ENCODE measurements at places on chromosomes 2 and 18.

GRCh38 chr2:126736133-126736874, 80.3 kb downstream of the GYPC start:
- DNase-seq: no peak

GRCh38 chr2:11933854-11934253, 187.4 kb downstream of the LPIN1 start:
- no peak for DNase-seq

GRCh38 chr2:104857262-104858005, 3.5 kb downstream of the POU3F3 start:
- DNase-seq: no peak

- DNase-seq: no peak
Measured at GRCh38 chr2:166181813-166182154, 54.0 kb upstream of the SCN1A start.

GRCh38 chr2:5932556-5933469, 240.6 kb downstream of the SOX11 start:
- DNase-seq: no peak

DNA sequence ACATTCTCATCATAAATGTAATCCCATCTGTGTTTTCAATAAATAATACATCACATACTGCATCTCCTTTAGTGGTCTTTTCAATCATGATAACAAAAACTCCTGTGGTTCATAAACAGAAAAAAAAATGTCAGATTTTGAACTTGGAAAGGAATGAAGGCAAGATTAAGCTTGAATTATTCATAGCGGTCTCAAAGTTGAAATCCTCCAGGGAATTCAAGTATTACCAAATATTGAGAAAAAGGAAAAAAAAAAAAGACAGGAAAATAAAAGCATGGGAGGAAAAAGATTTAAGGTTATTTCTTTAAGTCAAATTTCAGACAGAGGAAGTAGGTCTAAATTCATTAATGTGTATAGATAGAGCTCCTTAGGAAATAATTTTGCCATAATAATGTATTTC, 92.1 kb downstream of the COLEC12 start:
- no peak for DNase-seq

DNA sequence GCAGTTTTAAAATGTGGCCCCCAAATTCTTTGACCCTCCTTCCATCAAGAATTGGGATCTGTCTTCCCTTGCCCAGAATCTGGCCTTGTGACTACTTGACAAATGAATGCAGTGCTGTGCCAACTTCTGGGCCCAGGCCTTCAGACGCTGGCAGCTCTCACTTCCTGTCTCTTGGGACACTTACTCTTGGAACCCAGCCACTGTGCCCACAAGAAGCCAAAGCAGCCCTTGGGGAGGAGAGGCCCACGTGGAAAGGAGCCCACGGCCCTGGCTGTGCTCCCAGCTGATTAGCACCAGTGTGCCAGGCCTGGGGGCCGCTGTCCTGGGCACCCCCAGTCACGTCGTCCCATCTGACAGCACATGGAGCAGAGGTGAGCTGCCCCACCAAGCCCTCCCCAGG, 56.6 kb downstream of the RPL37A start:
- no peak for DNase-seq

GRCh38 chr18:63511285-63511684, 30.9 kb upstream of the SERPINB12 start:
- DNase-seq: no peak

DNA sequence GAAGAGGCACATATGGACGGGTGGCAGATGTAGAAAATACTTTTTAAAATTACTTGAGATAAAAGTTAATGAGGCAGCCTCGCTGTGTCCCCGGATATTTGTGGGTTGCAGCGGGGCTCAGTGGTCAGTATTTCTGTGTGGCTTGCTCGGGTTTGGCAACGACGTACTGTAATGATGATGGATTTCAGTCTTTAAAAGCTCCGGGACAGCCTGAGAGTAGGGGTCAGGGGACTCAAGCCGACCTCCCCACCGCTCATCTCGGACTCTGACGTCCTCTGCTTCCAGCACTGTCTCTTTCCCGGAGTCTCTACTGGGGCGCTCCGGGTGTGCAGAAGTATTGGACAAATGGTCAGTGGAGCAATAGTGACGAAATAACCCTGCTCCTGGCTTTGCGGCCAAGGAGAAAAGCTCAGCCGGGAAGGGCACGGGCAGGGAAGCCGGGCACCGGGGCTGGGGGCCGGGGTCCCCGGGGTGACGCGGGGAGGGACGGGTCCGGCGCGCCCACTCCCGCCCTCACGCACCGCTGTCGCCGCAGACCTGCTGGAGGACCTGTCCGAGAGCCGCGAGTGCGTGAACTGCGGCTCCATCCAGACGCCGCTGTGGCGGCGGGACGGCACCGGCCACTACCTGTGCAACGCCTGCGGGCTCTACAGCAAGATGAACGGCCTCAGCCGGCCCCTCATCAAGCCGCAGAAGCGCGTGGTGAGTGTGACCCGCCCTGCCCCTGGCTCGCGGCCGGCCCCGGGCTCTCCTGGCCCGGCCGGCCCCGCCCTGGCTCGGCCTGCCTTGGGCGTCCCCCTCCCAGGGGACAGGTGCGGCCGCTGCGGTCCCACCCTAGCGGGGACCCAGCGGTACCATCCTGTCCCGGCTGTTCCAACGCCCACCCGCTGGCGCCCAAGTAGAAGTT, 7.3 kb downstream of the GATA6 start:
- DNase-seq: no peak

- DNase-seq: no peak
Measured at GRCh38 chr2:135327146-135327545, 203.9 kb downstream of the ZRANB3 start.

DNA sequence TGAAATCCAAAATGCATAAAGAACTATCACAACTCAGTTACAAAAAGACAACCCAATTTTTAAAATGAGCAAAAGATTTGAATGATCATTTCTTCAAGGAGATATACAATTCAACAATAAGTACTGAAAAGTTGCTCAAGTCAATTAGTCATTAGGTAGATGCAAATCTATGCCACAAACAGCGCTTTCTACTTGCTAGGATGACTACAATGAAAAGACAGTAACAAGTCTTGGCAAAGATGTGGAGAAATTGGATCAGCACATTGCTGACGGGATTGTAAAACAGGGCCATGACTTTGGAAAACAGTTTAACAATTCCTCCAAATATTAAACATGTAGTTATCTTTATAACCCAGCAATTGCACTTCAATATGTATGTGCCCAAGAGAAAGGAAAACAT, 166.3 kb upstream of the MC4R start:
- no peak for DNase-seq

DNA sequence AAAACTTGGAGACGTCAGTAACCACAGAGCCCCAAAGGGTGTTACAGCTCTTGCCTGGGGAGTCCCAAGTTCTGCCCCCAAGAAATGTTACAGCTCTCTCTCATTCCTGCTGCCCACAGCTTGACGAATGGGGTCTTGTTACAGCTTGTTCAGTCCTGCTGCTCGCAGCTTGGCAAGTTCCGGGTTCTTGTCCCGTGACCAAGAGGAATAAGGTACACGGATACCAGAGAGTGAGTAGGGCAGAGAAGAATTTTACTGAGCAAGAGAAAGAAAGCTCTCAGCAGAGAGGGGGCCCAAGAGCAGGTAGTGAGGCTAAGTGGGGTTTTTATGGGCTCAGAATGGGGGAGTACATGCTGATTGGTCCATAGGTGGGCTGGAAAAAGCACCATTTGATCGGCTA, 27.2 kb downstream of the SLC39A6 start:
- DNase-seq: no peak

- DNase-seq: no peak
Measured at GRCh38 chr2:88866756-88867155, 175.3 kb downstream of the RPIA start.

DNA sequence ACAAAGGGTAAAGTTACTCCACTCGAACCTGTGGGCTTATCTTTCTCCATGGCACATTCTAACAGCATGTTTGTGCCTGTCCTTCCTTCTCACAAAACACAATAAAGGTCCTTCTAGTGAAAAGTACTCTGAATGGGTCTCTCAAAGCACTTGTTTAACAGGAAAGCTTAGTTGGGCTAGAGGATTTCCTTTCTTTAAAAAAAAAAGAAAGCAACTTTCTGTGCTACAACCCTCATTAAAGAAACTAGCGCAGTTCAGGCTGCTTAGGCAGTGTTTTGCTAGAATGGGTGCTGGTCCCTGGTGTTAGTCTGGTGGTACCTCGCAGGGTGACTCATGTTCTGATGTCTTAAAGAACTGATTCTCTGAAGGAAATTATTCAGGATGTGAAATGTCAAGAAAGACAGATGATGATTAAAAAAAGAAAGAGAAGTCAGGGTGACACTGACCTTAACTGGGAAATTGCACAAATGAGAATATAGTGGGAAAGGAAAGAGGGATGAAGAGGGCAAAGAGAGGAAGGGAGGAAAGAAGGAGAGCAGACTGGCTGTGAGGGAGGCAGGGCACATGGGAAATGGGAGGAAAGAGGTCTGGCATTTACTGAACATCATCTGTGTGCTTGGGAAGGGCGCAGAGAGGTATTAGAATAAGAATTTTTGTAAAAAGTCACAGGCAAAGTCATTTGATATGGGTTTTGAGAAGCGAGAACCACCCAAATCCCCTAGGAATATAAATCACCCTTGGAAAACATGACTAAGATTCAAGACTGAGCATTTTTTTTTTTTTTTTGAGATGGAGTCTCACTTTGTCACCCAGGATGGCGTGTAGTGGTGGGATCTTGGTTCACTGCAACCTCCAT, 74.9 kb downstream of the ATP8B1 start:
- no peak for DNase-seq

DNA sequence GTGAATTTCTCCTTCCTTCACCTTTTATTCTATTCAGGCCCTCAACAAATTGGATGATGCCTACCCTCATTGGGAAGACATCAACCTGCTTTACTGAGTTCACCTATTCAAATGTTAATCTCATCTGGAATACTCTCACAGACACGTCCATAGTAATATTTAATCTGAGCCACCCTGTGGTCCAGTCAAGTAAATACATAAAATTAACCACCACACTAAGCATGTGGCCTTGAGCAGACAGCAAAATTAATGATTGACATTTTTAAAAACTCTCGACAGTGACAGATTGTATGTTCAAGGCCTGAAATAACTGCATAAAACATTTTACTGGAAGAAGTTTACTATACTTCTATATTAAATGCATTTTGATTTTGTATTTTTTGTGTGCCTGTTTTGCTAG, 540.6 kb upstream of the GCFC2 start:
- DNase-seq: no peak

DNA sequence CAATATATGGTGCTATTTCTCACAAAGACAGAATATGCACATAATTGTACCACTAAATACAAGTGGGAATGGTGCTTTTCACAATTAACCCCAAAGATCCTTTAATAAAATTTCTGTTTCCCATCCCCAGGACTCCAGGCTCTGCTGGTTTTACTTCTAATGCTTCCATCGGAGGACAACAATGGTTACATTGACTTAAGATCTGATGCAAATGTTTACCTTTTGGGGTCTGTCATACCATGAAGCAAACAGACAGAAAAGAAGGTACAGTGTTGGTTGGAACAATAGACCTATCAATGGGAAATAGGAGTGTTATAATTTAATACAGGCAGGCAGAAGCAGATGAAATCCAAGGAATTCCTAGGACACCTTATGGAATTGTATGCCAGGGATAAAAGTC, 105.7 kb downstream of the UPP2 start:
- no peak for DNase-seq

DNA sequence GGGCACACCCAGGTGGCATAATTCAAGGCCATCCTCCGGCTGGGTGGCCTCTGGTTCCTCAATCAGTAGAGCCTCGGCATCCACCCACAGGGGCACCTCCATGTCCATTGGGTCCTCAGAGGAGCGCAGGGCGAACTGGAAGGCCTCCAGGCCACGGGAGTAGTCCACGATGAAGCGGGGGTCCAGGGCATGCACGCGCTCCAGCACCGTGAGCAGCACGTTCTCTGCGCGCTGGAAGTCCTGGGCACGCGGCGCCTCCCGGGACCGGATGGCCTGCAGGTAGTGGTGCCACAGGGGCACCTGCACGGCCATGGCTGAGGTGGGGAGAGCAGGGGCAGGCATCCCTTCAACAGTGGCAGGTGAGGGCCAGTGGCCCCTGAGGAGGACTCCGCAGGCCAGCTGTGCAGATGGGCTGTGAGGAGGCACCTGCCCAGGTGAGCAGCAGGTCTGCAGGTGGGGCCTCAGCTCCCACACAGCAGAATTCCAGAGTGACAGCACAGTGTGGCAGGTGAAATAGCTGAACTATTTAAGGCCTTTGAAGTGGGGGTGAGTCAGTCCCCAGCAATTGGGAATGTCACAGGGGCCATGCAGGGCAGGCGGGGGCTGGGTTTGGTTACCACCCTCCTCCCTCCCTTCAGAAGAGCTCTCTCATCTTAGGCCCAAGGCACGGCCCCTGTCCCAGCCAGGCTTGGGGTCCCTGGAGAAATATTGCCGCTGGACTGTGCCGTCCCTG, at the start of gene MAB21L4:
MAB21L4 (minus strand) TSS at position 501 of the 733 bp plus-strand sequence; CDS start at position 342, 159 bp downstream.
- DNase-seq: no peak

- DNase-seq: no peak
Measured at GRCh38 chr2:213609570-213610170, 325.4 kb downstream of the SPAG16 start.

DNA sequence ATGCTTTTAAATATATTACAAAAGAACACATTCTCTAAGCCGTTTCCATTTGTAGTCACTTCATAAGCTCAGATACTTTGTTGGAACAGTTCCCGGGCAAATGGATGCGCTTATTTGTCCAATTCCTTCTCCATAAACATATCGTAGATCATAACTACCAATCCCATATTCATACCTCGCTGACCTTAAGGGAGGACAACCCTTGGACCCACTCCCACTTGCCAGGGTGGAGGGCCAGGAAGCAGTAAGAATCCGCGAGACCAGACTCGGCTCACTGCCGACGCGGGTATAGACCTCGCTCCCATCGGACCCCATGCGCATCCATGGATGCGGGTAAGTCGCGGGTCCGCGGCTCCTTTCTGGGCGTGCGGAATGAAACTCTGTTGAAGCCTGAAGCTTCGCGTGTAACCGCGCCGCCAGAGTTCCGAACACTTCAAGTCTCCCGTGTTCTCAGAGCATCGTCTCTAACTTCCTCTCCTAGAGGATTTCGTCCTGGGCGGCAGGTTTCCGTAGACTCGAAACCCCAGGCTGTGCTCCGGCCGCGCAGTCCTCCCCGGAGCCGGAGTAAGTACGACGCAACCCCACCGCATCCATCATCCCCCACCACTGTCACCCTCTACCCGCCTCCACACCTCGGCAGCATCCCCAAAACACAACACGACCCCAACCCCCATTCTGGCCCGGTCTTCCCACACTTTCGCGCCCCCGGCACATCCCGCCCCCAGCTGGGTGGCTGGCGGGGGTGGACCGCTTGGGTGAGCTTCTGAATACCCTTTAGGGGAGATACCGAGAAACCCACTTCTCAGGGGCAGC, 1.1 kb downstream of the DSC3 start:
- no peak for DNase-seq

GRCh38 chr18:25704494-25704893, 352.5 kb upstream of the ZNF521 start:
- no peak for DNase-seq

- no peak for DNase-seq
Measured at GRCh38 chr18:56107821-56108477, 520.0 kb upstream of the TCF4 start.

Data from GOT3 (cell line).